Ovary (tissue), 10 donors: ENCODE measurements at places on chromosomes 7 and 10. TPM values are rescaled to one million over a fixed set of nuclear protein-coding genes. Genes with fewer than 3 reads are reported as not detected.

Gene HTR5A
- not detected for total RNA-seq

Gene GIMAP8
- 7.2 TPM for total RNA-seq

Gene GLI3
- 57.2 TPM for total RNA-seq

DNA sequence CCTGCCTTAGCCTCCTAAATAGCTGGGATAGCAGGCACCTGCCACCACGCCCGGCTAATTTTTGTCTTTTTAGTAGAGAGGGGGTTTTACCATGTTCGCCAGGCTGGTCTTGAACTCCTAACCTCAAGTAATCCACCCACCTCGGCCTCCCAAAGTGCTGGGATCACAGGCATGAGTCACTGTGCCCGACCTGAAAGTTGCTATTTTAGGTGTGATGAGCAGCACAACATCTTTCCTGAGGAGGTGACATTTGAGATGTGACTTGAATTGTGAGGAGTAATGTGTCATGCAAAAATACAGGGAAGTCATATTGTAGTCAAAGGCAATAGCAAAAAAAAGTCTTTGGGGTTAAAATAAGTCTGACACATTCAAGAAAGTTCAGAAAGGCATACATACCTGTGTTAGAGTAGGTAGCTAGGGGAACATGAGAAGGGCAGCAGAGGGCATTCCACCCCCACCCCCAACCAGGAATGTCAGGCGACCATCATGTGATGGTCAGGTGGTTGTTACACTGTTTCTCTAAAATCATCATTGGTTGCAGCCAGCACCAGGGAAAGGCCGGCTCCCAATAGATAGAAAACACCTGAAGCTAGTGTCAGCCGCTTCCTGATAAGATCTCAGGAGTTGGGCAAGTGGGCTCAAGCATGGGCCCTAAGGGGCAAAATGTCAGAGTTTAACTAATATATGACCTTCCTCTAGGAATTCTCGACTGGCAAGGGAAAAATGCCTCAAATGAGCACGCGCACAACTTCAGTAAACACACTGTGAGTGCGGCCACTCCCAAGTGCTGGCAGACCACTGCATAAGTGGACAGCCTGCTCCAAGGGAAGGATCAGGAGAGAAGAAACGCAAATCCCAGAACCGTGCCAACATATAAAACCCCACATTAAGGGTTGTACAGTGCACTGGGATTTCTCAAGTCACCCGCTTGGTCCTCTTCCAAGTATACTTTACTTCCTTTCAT, at the start of gene TACC2:
TACC2 (plus strand) TSS at position 803 of the 964 bp plus-strand sequence. CDS start 32,819 bp downstream, outside the sequence.
- no peak for DNase-seq

GRCh38 chr10:123865880-123866279, 25.7 kb downstream of the CPXM2 start:
- DNase-seq: no peak

- DNase-seq: no peak
Measured at GRCh38 chr7:52151559-52151958, 835.0 kb upstream of the COBL start.

- DNase-seq: no peak
Measured at GRCh38 chr7:95421000-95421846, 13.6 kb downstream of the PON2 start.

GRCh38 chr10:132961787-132962622, 19.6 kb upstream of the CFAP46 start:
- DNase-seq: peak; percentile 66

GRCh38 chr10:83892737-83893136, 246.6 kb upstream of the GHITM start:
- DNase-seq: no peak

DNA sequence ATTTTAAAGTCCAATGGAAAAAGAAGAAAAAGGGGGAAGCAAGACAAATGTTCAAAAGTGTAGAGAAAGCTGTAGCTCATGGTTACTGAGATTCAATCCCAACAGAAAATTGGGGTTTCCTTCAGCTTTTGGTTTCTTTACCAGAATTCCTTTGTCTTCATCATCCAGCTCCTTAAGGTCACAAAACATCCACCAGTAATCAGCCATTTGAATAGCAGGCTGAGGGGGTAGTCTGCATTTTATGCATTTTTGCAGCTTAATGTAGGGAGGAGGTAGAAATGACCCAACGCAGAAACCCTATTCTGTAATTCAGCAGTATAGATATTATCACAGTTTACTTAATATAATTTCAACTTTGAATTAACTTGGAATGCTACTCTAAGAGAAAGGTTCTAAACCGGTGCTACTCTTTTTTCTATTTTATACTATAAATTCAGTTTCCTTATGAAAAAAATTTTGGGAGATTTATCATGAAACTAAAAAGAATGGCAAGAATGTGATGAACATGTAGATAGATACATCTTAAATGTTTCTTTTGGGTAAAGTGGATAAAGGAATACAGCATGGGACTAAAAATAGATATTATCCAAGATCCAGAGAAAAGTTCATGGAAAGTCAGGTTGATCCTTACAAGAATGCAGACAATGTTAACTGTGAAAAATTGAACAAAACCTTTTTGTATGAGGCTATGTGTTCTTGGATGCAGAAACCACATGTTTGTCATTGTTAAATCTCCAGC, 596.9 kb downstream of the PHTF2 start:
- no peak for DNase-seq
